T follicular helper cell (primary cell): ENCODE measurements at places on chromosomes 1 and 21.

- no peak for DNase-seq
Observed at GRCh38 chr1:214753236-214753852, 150.3 kb downstream of the CENPF start.

DNA sequence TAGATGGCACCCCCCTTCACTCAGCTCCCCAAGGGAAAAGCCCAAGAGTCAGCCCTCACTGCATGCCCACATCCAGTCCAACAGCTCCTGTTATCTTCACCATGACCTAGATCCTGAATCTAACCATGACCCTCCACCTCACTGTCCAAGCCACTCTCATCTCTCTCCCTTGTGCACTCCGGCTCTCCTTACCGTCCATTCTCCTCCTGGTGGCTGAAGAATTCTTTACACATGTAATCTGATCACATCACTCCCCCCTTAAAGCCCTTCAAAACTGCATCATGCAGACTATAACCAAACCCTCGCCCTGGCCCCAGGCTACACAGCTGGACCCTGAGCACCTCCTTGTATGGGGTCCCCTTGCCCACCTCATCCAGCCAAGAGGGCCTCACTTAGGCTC is 14.0 kb upstream of the PAQR7 start:
- DNase-seq = no peak

- DNase-seq = no peak
Observed at GRCh38 chr1:27099587-27100334, 55.2 kb downstream of the SLC9A1 start.

GRCh38 chr1:52593495-52593894 is 8.7 kb upstream of the GPX7 start:
- DNase-seq = no peak

- DNase-seq = no peak
Observed at GRCh38 chr1:68206848-68207689, 25.3 kb downstream of the WLS start.

- DNase-seq = no peak
Observed at GRCh38 chr21:41747943-41748738, 18.7 kb downstream of the RIPK4 start.
